ENCODE measurements at places on chromosomes 2 and 18.

DNA sequence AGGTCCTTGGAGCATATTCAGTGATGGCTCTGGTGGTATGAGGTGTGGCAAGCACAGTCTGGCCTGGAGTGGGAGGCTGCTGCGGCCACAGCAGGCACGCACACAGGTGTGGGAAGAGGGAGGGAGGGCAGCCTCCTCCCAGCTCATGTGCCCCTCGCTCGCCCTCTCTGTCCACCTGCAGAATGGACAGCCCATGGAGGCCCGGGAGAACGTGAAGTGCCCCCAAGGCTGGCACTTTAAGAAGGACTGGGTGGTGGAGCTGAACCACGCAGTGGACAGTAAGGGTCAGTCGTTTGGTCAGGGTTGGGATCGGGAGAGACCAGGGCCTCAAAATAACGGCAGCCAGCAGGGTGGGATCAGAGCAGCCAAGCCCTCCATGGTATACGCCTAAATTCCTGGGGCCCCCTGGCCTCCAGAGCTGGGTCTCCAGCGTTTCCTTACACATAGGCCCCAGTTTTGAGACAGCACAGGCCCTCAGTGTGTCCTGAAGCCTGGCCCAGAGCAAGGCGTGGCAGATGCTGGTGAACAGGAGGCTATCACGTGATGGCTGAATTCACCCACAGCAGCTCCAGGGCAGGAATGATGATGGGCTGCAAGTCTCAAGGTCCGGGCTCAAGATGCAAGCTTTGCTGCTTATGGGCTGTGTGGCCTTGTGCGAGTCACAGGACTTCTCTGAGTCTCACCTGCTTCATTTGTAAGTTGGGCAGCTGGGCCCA, 47.9 kb downstream of the FER1L5 start:
- no peak for DNase-seq

- DNase-seq: no peak
Observed at GRCh38 chr2:69645031-69645431, 1.5 kb upstream of the AAK1 start.

- no peak for DNase-seq
Observed at GRCh38 chr2:15041429-15041837, 408.9 kb downstream of the LRATD1 start.

- DNase-seq: no peak
Observed at GRCh38 chr2:126507425-126507911, 148.5 kb upstream of the GYPC start.

- peak; percentile 42 for DNase-seq
Observed at GRCh38 chr18:27942706-27943105, 234.2 kb downstream of the CDH2 start.

DNA sequence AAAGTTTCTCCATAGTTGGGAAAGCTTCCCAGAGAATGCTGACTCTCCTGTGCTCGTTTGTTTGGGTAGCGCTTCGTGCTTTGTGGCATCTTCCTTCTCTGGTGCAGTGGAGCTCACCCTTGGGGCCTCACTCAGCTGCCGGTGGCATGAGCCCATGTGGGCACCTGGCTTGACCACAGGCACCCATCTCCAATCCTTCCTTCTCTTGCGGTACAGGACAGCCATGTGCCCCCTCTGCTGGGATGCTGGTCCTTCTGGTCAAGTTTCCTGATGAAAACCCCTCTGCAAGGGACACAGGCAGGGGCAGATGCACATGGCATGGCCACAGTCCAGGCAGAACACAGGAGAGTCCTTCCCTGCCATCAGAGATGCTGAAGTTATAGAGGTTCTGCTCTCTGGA, 555.9 kb upstream of the HS6ST1 start:
- no peak for DNase-seq
